ENCODE measurements at places on chromosomes 3 and 15.

DNA sequence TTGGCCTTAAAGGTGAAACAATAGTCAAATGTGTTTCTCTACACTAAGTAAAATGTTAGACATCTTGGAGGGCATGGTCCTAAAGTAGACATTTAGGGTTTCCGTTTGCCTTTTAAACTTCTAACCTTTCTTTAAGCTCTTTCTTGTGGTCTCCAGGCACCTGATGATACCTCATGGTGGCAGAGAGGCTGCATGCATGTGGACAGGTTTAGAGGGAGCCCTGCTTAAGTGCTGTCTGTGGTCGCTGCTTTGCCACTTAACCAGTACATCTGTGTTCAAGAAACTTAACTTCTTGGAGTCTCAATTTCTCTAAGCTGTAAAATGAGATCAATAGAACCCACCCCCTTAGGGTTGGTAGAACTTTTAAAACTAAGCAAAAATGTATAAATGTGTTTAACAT lies 6.2 kb downstream of the MITF start:
- no peak for DNase-seq

GRCh38 chr3:123657568-123657967 lies 72.7 kb upstream of the HACD2 start:
- DNase-seq, result no peak

GRCh38 chr15:92494806-92495336 lies 101.2 kb downstream of the ST8SIA2 start:
- DNase-seq, result no peak

DNA sequence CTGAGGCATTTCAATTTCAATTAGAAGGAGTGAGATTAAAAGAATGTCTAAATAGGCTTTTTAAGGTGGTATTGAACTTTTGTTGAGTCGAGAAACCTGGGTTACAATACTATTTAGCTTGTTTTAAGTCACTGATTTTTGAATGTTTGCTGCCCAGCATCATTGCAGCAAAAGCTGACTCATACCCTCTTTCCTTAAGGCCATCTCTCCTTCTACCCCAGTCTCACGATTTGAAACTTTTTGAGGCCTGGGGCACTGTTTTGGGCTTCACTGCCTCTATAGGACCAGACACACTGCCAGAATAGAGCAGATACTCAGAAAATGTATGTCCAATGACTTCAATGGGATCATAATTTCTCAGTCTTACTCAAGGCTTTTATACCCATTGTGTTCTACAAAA lies 319.6 kb upstream of the TGFBR2 start:
- no peak for DNase-seq

DNA sequence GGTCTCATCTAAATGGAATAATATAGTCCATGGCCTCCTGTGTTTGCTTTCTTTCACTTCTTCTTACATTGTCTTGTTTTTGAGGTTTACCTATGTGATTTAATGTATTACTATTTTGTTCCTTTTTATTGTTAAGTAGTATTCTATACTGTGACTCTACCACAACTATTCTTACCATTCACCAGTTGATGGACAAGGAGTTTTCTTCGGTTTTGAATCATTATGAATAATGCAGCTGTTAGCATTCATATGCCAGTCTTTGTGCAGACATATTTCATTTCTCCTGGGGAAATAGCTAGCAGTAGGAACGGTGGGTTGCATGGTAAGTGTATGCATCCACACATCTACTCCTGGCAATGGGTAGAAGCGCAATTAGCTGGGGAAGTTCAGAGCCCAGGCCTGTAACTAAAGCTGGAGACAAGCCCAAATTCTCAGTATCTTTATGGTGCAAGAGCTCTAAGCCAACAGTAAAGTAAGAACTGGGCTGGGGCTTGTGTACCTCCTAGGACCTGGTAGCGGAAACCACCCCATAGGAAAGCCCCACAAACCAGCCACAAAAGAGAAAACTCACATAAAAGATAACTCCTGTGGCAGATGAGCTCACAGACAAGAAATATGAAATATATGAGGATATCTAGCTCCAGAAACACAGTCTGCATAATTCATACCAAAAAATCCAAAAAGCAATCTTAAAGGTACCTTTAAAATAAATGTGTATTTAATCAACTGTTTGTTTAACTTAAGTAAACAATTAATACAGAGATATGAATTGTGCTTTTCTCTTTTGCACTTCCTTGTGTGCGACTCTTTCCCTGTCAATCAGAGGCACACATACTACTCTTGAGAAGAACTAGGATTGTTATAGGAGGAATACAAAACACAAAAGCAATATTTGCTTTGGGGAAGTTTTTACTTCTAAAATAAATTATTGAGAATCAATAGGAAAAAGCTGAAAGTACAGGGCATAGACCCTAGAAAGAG lies 2.7 kb upstream of the CSTA start:
- no peak for DNase-seq

GRCh38 chr15:65323071-65323511 lies 18.6 kb downstream of the RNU5B-1 start:
- no peak for DNase-seq

- no peak for DNase-seq
Measured at GRCh38 chr3:33636125-33636850, 81.8 kb downstream of the CLASP2 start.

GRCh38 chr15:89975482-89976245 lies 25.5 kb upstream of the ZNF710 start:
- no peak for DNase-seq

- no peak for DNase-seq
Measured at GRCh38 chr3:48426944-48427629, 2.8 kb downstream of the PLXNB1 start.

DNA sequence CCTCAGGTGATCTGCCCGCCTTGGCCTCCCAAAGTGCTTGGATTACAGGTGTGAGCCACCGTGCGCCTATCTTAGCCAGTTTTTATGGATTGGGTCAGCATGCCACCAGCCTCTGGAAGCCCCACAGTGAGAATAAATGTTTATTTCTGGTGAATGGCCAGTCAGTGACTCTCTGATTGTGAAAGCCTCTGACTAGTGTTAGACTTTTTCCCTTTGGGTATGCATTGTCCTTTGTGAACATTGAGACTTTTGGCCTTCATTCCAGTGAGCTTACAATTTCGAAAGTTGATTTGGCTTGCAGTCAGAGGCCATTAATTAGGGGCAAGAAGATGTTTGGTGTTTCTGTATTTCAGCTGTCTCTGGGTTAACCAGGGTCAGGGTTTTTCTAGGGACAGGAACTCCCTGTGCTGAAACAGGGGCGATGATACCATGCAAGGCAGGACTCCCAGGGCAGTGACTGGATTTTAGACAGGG lies 274.5 kb upstream of the C2CD4B start:
- DNase-seq, result no peak

GRCh38 chr3:173003956-173004355 lies 137.1 kb downstream of the SPATA16 start:
- no peak for DNase-seq

GRCh38 chr3:29755416-29755815 lies 474.5 kb downstream of the RBMS3 start:
- DNase-seq, result no peak

DNA sequence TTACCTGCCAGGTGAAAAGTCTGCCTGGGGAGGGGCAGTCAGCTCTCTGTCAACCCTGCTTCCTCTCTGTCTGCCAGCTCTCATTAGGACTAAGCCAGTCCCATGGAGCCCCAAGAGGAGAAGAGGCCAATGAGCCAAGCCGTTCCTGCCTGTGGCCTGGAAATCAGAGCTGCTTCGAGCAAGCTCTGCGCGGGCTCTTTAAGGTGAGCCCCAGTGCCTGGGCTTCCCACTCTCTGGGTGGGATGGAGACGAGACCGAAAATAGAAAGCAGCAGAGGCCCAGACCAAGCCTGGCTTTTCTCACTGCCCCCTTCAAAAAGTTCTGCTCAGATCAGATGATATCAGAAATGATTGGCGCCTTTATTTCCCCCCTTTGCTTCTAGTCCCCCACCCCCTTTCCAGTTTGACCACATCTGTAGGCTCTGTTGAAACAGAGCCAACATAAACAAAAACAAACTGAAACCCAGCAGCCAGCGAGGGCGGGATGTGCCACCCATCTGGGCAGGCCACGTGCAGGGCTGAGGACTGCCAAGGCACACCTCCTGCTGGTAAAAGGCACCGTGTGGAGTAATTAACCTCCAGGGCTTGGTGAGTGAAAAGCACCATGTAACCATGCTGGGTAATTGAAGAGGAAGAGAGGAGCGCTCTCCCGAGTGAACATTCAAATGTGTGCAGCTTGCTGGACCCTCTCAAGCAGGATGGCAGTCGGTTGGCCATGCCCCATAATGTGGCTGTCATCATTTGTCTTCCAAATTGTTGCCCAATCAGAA lies 471.0 kb upstream of the PROK2 start:
- peak; percentile 9 for DNase-seq
